ENCODE measurements at places on chromosomes 5 and 9. TPM values are rescaled to one million over a fixed set of nuclear protein-coding genes. Genes with fewer than 3 reads are reported as not detected.

DNA sequence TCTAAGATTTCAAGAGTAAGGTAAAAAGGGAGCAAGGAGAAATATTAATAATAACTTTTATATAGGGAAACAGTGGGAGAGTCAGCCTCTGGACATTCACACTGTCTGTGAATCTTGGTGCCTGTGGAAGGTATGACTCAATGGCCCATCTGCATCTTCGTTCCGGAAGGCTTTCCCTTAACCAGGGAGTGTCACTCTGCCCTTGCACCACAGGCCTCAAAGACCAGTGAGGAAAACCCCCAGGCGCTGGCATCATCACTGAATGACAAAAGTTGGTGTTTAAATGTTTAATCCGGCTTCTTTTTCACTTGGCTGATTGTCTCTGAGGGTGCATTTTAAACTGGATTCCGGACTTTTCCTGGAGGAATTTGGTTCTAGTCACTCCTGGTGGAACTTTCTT lies 522.4 kb upstream of the TLE4 start:
- H3K4me3 ChIP-seq: no peak overlapping the region
- no peak overlapping the region for H3K27ac ChIP-seq
- H3K4me1 ChIP-seq: no peaks in the 10 kb centered on the region
- H3K36me3 ChIP-seq: no peaks in the 10 kb centered on the region
- DNase-seq: no peak

DNA sequence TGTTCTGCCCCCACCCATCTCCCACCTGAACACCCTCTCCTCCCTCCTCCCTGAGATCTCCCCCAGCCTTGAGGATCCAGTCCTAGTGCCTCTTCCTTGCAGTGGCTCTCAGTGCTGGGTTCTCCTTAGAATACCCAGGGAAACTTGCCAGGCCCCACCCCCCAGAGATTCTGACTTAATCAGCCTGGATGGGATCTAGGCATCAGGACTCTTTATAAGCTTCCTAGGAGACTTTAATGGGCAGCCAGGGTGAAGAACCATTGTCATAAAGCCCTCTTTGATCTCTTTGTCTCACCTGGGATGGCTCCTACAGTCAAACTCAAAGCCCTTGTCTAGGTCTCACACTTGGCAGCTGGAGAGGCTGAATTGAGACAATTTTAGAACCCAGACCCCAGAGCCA lies 8.6 kb upstream of the GLIS3 start:
- peaks cover 39% of the 10 kb centered on the region for H3K4me1 ChIP-seq
- DNase-seq: no peak
- no peaks in the 10 kb centered on the region for H3K36me3 ChIP-seq
- H3K27ac ChIP-seq: no peak overlapping the region
- H3K27me3 ChIP-seq: peaks cover 3% of the 10 kb centered on the region

GRCh38 chr9:70382709-70383605 lies 31.5 kb downstream of the KLF9 start:
- no peak overlapping the region for H3K4me3 ChIP-seq
- H3K4me1 ChIP-seq: peaks cover 19% of the 10 kb centered on the region
- H3K36me3 ChIP-seq: peaks cover 21% of the 10 kb centered on the region
- no peak for DNase-seq
- no peak overlapping the region for H3K27ac ChIP-seq

HNRNPH1 gene
- total RNA-seq: 840 TPM

IFNA21 gene
- not detected for total RNA-seq

CCL27 gene
- total RNA-seq: 0.82 TPM

GPRIN1 gene
- 1.5 TPM for total RNA-seq

FGFR4 gene
- 1.4 TPM for total RNA-seq

- DNase-seq: no peak
- peak overlapping the region; percentile 86 for H3K4me3 ChIP-seq
- H3K36me3 ChIP-seq: peaks cover 5% of the 10 kb centered on the region
- H3K4me1 ChIP-seq: peaks cover 25% of the 10 kb centered on the region
- H3K27me3 ChIP-seq: peaks cover 21% of the 10 kb centered on the region
- peak overlapping the region; percentile 84 for H3K27ac ChIP-seq
Observed at GRCh38 chr5:60699288-60699608, 718 bp downstream of the DEPDC1B start.

SURF2 gene
- total RNA-seq: 32.2 TPM

DNA sequence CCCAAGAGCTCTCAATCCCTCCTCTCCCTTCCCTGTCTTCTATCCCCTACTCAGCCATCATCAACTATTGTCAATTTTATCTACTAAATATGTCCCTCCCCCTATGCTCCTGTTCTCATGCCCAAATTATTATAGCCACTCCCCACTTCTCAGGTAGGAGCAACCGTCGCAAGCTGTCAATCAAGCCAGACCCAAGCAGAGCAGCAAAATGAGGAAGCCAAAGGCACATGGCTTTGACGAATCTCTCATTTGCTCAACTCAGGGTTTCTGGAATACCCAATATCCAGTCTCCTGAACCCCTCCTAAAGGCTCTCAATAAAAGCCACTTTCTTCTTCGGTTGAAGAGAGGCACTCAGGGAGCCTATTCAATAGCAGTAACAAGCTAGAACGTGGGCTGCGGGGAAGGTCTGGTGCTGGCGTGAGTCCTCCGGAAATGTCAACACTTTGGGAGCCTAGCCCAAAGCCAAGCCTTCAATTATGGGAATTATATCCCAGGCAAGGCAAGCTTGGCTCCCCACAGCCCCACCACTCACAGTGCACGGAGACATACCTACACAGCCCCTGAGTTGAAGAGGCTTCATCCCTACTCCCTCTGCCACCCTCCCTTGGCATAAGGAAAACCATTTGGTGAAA lies 47.7 kb downstream of the SIL1 start:
- H3K4me3 ChIP-seq: no peak overlapping the region
- no peaks in the 10 kb centered on the region for H3K27me3 ChIP-seq
- H3K36me3 ChIP-seq: peaks cover 2% of the 10 kb centered on the region
- no peak overlapping the region for H3K27ac ChIP-seq

FAM78A gene
- 36.1 TPM for total RNA-seq

DNA sequence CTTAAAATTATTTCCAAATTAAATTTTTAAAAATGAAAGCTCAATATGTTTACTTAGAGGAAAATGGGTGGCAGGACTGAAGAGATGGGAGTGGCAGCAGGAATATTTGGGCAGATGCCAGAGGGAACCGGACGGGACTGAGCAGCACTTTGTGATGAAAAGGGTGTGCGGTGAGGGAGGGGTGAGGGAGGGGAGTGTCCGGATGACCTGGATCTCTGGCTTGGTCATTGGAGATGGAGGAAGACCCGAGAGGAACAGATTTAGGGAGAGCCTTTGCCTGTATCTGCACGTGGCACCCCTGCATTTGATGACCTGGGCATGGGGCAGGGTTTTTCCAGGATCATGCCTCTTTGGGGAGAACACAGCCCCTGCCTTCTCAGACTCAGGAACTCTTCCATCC lies 201.1 kb upstream of the MVB12B start:
- H3K27ac ChIP-seq: no peak overlapping the region
- peaks cover 42% of the 10 kb centered on the region for H3K27me3 ChIP-seq
- H3K36me3 ChIP-seq: no peaks in the 10 kb centered on the region
- no peak for DNase-seq
- H3K4me1 ChIP-seq: no peaks in the 10 kb centered on the region

DNA sequence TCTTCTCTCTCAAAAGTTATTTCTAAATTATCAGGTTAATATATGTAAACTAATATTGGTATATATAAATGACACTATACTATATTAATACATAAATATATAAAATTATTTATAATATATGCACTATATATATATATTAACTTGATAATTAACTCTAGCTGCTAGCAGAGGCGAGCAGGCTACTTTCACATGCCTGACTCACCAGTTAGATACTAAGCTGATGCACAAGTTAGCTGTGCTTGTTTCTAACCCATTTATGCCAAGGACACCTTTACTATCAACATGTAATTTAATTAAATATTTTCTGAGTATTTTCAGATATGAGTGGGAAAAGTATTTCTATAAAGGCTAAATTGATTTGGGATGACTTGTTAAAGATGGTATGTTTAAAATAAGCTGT lies 70.1 kb downstream of the TRIO start:
- H3K27me3 ChIP-seq: peaks cover 26% of the 10 kb centered on the region
- peaks cover 2% of the 10 kb centered on the region for H3K4me1 ChIP-seq
- no peaks in the 10 kb centered on the region for H3K36me3 ChIP-seq
- no peak for DNase-seq
- no peak overlapping the region for H3K27ac ChIP-seq

DNA sequence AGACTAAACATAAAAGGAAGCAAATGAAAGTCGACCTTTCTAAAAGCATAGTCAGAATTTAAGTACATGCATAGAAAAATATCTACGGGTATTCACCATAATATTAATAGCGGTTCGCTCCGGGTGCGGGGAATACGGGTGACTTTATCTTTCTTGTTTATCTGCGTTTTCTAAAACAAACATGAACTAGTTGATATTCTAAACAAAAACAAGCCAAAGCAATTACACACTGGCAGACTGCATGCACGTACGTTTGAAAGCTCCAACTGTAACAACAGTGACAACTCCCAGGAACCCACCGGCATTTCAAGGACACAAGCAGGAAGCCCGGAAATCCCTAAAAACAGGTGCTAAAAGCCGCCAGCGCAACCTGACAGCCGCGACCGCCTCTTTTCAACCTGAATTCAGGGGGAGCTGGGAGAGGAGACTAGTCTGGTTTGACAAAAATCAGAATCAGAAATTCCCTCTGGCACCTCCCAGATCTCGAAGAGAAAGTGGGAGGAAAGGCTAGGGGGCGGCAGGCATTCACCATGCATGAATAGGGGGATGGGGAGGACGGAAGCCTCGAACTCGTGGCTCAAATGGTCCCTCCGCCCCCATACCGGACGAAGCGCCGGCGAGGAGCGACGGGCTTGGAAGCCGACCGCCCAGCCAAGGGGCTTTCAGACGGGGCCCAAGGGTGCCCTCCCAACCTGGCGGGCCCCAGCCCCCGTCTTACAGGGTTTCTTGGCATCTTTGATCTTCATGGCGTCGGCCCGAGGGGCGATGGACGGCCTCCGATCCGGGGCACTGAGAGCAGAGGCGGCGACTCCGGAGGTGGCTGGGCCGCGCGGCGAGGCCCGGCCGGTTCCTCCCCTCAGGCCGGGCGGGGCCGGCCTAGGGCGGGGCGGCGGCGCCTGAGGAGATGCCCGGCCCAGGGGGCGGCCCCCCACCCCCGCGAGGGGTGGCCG lies at the start of gene PANK3:
Gene PANK3 (minus strand): TSS at position 831 of the 950 bp plus-strand sequence. CDS start 85 bp downstream, at position 746.
- peak within 1 kb of the TSS; percentile 93 for H3K4me3 ChIP-seq
- H3K27ac ChIP-seq: peak within 1 kb of the TSS; percentile 95
- no peak for DNase-seq
- H3K27me3 ChIP-seq: no peaks in the 10 kb centered on the region
- H3K36me3 ChIP-seq: peaks cover 37% of the 10 kb centered on the region

DNA sequence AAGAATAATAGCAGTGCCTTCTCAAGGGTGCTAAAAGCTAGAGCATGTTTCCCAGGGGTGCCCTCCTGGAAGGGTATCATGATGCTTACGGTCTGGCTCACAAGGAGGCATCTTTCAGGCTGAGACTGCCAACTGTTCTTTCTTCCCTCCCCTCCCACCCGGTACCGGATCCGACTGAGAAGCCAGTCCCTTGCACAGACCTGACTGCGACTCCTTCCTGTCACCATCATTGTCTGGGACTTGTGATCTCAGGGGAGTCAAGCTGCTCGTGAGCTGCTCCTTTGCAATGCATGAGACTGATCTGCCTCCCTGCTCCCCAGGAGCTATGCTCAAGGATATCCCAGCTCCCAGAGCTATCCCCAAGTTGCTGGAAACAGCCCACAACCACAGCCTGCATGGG lies 170.8 kb downstream of the GADD45G start:
- no peaks in the 10 kb centered on the region for H3K36me3 ChIP-seq
- H3K4me3 ChIP-seq: no peak overlapping the region
